Activated CD4-positive, alpha-beta memory T cell treated with anti-CD3 and anti-CD28 coated beads for 36 hours (primary cell): ENCODE measurements at places on chromosomes 13 and 19.

- peak; percentile 35 for DNase-seq
These were observed 27.9 kb downstream of the PLEKHJ1 start for GRCh38 chr19:2207991-2208860.

- DNase-seq = no peak
These were observed 5.7 kb downstream of the SLC25A30 start for GRCh38 chr13:45412274-45413049.

- no peak for DNase-seq
These were observed 1676.5 kb upstream of the PRR20A start for GRCh38 chr13:55464222-55464621.

- DNase-seq = no peak
These were observed 1697.7 kb downstream of the EFNB2 start for GRCh38 chr13:104837756-104838155.

GRCh38 chr19:54518844-54519243, 16.2 kb downstream of the LAIR2 start:
- peak; percentile 48 for DNase-seq

GRCh38 chr19:35585848-35586247, at the start of gene PMIS2:
PMIS2 (plus strand) TSS chr19:35586173; CDS start chr19:35586260, 87 bp downstream.
- peak; percentile 20 for DNase-seq

- no peak for DNase-seq
These were observed 357.9 kb downstream of the SLITRK6 start for GRCh38 chr13:85441364-85441763.

DNA sequence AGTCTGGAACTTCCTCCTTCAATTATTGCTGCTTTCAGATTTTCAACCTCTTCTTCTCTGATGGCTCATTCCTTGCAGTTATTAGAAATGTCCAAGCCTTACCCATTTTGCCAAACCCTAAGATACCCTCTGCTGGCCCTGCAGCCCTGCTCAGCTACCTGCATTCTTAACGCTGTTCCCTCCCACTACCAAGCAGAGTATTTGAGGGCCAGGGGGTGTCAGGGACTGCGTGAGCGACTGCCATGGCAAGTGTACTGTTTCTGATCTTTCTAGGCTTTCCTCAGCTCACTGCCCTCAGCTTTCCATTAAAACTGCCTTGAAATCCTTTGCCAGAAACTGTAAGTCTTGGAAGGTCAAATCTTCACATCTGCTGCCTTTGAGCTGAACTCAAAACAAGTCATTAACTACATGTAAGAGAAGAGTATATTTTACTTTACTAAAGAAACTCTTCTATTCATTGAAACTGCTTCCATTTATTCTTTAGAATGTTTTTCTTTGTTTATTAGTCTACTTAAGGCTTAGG, 41.0 kb downstream of the HS6ST3 start:
- no peak for DNase-seq

DNA sequence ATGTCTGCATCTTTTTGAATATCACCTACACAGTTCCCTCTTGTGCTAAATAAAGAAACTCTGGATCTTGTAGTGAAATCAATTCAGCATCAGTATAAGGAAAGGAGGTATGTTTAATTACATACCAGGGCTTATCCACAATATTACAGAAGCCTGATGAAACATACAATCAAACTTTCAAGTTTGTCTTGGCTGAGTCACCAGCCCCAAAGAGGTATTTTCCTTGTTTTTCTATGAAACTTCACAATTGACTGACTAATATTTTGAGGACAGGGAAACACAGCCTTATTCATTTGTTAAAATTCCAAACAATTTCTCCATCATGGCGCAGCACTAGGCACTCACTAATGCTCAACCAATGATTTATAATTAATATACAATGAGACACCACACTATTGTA, 952.4 kb downstream of the PCDH17 start:
- no peak for DNase-seq

- peak; percentile 77 for DNase-seq
These were observed 2.6 kb upstream of the JUNB start for GRCh38 chr19:12788682-12789097.

- no peak for DNase-seq
These were observed 11.8 kb downstream of the SH3GL1 start for GRCh38 chr19:4388337-4389063.

GRCh38 chr19:2306281-2306806, 1.6 kb downstream of the LINGO3 start:
- no peak for DNase-seq

DNA sequence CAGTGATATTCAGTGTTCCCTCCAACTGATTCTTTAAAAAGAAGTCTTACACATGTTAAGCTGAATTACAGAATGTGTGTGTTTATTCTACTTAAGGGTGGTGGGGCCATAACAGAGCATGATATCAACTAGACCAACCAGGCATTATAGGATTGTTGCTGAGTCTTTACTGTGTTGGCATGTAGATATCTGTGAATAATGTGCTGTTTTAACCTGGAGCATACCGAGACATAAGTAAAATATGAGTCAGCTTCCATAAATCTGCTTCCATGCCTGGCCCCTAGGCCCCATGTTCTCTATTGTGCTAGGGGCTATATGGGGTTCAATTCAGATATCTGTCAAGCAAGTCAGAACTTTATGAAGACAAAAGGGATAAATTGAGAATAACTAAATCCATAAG, 295.7 kb downstream of the MTUS2 start:
- no peak for DNase-seq

- DNase-seq = peak; percentile 88
These were observed 2.2 kb downstream of the CXCL17 start for GRCh38 chr19:42440357-42441048.

DNA sequence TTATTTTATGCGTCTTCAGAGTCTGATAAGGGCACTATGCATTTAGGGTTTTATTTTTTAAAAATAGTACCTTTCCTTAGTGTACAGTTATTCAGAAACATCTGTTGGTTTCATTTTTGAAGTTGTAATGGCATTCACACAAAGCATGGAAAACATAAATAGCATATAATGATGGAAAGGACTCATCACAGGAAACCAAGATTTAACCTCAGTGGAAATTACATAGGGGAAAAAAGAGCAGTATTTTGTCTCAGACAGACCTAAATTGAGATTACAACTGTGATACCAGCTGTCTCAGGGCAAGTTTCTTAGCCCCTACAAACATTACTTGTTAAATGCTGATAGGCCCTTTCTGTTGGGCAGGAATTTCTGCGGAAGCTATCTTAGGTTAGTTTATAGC, 57.2 kb downstream of the NHLRC3 start:
- DNase-seq = no peak

DNA sequence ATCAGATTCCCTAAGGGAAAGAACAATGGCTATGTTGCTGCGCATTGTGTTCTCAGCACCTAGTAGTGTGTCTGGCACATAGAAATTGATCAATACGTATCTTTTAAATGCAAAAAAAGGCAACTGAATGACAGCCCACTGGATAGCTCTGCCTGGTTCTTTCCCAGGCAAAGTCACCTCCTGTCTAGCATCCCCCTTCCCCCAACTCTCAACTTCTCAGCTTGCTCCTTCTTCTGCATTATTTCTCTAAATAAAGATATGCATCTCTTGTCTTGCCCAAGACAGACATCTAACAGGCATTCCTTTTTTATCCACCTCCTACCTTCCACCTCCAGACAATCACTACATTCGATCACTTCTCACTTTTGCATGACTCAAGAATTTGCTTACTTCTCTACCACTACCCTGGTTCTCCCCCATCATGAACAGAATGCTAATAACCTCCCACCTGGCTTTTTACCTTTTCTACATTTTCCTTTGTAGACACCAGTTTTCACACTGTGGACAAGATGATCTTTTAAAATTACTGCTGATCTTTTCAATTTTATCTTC, 26.5 kb upstream of the OXGR1 start:
- DNase-seq = no peak

DNA sequence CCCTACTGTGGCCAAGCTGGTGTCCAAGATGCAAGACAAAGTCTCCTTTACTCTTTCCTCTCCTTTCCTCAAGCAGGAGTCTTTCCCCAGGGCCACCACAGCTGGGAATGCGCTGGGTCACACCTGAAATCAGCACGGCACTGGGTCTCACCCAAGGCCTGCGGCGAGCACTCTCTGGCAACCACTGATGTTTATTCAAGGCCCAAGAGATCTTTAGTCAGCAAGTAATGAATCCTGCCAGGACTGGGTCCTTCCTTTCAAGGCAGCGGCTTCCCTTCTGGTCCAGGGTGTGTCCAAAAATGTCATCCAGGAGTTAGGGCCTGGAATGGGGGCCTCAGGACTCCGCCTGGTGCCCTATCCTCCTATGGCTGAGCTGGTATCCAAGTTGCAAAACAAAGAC, 24.1 kb downstream of the BLOC1S3 start:
- DNase-seq = no peak

DNA sequence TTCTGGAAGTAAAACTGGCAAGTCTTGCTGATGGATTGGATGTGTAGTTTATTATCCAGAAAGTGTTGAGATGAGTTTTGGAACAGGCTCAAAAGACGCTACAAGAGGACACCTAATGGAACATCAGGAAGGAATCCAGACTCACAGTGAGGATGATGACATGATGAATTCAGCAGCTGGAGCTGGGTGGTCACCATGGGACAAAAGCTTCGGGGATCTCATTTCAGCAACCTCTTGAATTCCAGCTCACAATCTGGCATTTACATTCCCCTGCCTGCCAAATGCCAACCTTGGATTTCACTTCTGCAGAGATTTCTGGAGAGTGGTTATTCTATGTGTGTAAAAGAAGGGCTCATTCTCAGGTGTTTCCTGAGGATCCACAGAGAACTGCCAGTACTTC, 288.0 kb upstream of the TMTC4 start:
- DNase-seq = no peak

DNA sequence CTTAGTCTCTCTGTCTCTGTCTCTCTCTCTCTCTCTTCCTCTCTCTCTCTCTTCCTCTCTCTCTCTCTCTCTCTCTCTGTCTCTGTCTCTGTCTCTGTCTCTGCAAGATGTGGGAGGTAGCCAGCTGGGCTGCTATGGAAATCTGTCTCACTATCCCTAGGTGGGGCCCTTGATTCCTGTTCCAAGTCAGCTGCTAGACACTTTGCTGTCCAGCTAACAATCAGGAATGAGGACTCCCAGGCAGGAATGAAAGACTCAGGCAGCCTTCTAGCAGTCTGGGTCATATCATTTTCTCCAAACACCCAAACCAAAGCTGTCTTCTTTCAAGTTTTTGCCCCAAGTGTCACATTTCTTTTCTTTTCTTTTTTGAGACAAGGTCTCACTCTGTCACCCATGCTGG, 23.2 kb downstream of the CATSPERD start:
- DNase-seq = no peak

DNA sequence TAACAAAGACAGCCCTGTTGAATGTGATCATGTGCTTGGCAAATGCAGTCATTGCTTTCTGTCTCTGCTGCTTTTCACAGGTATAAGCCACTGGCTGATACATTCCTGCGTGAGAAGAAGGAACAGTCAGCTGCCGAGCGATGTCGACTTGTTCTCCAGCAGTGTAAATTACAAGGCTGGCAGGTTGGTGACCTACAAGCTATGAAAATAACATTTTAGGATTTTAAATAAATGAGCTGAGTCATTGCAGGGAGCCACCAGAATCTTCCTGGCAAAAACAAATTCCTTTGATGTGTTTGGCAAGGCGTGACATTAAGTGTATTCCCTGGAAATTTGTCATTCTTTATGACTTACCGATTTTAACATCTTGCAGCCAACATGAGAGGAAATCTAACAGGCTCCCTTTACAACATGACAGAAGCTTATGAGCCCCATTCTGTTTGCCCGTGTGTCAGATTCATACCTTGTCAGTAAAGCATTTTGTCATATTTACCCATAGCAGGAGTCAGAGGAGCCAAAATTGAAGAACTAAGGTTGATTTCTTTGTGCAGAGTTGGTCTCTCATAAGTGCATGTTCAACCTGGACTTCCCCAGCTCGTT, 471.4 kb downstream of the MYO16 start:
- DNase-seq = no peak

- DNase-seq = no peak
These were observed 2.1 kb downstream of the ZMYM2 start for GRCh38 chr13:19960653-19960976.

DNA sequence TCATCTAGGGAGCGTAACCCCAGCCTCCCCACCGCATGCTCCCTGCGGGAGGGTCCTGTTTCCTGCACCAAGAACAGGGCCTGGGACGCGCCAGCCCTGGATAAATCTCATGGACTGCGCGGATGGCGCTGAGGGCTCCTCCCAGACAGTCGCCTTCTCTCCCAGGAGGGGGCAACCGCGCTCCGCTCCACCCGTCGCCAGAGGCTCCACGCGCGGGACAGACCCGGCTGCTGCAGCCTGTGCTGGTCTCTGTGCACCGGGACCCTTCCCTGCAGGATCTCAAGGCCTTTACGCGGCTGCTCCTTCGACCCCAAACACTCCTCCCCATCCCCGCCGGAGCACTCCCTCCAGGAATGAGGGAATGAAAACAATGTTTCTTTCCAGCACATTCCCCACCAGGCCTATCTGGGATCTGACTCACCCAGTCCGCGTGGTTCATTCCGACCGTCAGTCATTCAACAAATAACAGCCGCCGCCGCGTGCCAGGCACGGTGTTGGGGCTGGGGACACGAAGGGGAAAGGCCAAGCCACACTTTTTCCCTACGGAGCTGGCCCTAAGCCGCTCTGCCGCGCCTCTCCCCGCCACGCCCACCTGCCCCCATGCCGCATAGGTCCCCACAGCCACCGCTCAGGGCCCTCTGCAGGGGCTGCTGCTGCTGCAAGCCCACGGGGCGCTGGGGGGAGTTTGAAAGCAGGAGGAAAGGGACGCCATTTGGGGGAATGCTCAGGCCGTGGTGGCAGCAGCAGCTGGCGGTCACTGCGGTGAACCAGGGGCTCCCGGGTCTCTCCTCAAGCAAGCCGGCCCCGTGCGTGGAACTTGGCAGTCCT, 6.0 kb downstream of the PNMA8B start:
- no peak for DNase-seq

GRCh38 chr19:8361921-8362793, 1.8 kb upstream of the ANGPTL4 start:
- peak; percentile 66 for DNase-seq

DNA sequence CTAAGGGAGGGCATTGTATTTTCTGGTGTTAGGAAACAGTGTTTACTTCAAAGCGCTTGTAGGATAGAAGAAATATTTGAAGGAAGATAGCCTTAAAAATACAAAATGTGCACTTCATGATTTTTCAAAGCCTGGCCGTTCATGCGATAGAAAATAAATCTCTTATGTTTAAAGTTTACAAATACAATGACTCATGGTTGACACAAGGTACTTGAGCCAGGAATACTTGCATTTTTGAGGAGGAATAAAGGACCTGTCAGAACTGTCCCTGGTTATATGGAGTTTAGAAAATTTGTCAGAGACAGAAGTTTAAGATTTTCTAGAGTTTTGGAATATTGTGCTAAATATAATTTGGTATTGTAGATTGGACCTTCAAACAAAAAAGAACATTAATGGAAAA, 1223.2 kb upstream of the SLC10A2 start:
- DNase-seq = no peak
